ENCODE measurements at places on chromosomes 7 and 10. TPM values are rescaled to one million over a fixed set of nuclear protein-coding genes. Genes with fewer than 3 reads are reported as not detected.
A peak's percentile ranks its signal among the peaks of the same experiment; 100 is the strongest.

RPEL1 gene
- not detected for total RNA-seq

SPDYE2 gene
- total RNA-seq = not detected

ANXA8 gene
- total RNA-seq = 3.0 TPM

NODAL gene
- not detected for total RNA-seq

KLHL7 gene
- 195 TPM for total RNA-seq

SLC29A4 gene
- 2.3 TPM for total RNA-seq

ZNF316 gene
- total RNA-seq = 20.7 TPM

RAPGEF5 gene
- 11.4 TPM for total RNA-seq

- DNase-seq = no peak
These were observed 108.4 kb upstream of the LYZL2 start for GRCh38 chr10:30737931-30738391.

DNA sequence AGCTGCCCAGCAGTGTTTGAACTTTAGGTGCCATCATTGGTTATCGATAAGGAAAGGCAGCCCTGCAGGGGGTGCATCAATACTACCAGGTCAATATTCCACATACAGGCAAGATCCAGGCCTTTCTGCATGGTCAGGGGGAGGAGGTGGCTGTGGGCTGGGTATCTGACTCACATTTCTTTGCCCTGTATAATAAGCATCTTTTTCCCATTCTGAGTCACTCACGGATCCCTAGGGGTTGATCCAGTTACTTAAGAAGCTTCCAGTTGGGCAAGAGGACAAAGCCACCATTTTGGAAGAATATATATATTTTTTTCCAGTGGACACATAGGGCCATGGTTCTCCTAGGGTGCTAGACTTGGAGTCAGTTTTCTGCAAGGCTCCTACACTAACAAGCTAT lies 114.2 kb upstream of the HABP2 start:
- no peak for DNase-seq

- no peak for DNase-seq
These were observed 556.4 kb downstream of the AUTS2 start for GRCh38 chr7:70154521-70155180.

GRCh38 chr7:18866359-18867036 lies 250.9 kb downstream of the TWIST1 start:
- peak; percentile 51 for DNase-seq

DNA sequence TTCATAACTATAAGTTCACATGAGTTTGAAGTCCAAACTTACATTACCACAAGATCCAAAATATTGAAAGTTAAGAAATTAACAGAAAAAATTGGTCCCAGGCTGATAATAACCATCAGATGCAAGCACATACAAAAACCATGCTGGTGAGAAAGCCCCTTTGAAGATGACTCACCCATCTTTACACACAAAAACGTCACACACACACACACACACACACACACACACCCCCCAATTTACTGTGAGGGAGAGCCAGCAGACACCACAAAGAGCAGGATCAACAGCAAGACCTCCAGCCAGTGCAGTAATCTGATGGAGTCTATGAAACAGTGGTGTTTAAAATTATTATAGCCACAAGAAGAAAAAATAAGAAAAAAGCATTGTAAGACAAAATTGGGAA lies 50.1 kb upstream of the DRGX start:
- DNase-seq = no peak

GRCh38 chr7:8277394-8277982 lies 15.5 kb upstream of the ICA1 start:
- no peak for DNase-seq

DNA sequence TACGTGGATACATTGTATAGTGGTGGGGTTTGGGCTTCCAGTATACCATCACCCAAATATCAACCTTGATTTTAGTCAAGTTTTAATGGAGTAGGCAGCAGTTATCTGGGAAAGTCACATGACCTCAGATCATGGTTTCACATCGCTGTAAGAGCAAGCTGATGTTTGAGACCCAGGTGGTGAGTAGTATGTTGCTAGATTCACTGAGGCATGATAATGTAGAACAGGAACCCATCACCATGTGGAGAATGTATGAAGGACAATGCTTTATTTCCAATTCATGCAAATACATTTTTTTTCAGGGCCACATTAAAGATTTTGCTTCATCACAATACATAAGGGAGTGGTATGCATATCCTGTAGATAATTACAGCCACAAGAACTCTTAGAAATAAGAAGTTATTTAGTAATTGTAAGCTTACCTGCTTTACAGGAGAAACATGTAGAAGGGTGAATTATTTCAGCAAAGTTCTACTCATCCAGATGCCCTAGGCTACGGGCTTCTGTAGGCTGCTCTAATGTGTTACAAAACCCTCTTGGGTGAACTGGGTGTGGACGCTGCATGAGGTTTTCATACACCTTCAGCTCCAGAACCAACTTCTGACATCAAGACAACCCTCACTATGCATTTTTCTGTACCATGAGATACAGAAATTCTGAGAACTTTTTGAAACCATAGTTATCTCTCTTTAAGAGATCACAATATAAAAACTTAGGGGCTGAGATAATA lies 27.6 kb upstream of the LAMB4 start:
- no peak for DNase-seq

DNA sequence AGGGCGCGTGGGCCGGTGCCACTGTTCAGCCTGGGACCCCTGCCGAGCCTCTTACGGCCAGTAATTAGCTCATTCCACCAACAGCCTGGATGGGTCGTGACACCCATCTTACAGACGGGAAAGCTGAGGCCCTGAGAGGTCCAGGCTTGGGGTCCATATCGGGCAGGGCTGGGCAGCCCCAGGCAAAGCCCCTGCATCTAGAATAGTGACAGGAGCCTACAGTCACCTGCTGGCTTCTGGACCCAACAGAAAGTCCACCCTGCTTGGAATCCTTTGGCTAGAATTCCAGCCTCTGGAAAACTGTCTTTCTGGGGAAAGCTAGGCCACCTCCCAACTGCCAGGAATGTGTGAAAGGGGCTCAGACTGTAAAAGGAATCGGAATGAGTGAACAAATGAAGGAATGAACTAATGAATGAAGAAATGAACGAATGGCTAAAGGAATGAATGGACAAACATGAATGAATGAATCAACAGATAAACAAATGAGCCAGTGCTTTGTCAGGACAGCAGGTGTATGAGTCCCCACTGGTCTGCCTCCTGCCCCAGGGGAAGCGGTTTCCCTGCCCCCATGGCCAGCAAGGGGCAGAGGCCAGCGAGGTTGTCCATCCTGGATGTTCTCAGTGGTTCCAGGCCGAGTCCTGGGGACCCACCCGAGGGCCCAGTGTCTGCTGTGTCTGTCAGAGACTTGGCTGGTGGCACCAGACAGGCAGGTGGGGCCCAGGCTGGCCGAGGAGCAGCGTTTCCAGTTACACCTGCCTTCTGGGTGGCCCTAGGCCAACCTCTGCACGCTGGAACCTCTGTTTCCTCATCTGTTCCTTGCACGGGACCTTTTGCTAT lies 24.1 kb upstream of the PDGFA start:
- DNase-seq = peak; percentile 21

GRCh38 chr10:80414142-80414895 lies 6.0 kb downstream of the PRXL2A start:
- DNase-seq = no peak

DNA sequence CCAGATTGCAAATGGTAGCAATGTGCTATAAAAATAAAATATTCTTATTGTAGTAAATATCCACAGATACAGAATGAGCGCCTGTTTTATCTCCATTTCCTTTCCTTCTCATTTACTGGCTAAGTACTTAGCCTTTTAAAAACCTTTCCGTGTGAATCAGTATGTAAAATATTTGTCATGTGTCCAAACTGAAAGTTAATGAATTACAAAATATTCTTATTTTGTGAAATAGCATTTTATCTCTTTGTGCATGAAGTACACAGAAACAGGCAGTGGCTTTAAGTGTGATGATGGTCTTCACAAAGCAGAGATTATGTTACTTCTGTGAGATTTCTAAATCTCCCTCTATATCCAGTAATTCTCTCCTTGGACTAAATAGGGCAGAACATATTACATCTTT lies 56.7 kb upstream of the KIAA1217 start:
- DNase-seq = no peak

- no peak for DNase-seq
These were observed 662.6 kb upstream of the MGMT start for GRCh38 chr10:128804411-128804810.

DNA sequence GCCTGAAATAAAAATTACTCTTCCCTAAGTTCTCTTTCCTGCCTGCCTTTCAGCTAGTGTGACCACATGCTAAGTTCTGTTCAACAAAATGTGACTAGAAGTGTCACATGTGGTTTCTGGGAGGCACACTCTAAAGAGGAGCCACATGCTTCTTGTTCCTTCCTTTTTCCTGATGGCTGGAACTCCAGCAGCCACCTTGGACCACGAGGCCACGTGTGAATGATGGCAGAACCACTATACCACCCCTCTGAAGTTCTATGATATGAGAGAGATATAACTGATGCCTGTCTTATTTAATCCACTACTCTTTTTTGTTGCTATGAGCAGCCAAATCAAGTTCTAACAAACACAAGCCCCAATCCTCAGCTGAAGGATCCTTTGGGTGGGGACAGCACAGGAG lies 8.1 kb downstream of the PODXL start:
- DNase-seq = no peak

DNA sequence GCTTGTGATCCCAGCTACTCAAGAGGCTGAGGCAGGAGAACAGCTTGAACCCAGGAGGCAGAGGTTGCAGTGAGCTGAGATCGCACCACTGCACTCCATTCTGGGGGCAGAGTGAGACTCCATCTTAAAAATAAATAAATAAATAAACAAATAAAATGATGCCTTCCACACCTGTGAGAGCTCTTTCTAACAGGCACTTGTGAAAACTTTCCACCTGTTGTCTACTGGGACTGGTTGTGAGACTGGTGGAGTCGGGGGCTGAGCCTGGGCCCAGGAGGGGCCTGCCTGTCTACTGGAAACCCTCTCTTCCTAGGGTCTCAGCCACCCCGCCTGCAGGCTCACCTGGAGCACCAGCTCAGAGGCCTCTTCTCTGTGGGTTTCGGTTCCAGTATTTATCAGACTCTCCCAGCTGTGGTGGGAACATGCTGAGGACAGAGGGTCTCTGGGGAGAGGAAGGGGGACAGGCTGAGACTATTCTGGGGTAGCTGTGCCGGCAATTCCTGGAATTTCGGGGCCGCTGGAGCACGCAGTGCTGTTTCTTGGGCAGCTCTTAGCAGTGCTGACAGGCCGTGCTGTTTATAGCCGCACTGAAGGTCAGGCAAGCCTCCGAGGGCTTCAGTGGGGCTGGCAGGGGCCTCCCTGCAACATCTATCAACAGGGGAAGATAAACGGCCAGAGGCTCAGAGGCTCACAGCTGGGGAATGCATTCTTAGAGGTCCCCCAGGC lies 3.8 kb downstream of the LDB3 start:
- DNase-seq = peak; percentile 84

DNA sequence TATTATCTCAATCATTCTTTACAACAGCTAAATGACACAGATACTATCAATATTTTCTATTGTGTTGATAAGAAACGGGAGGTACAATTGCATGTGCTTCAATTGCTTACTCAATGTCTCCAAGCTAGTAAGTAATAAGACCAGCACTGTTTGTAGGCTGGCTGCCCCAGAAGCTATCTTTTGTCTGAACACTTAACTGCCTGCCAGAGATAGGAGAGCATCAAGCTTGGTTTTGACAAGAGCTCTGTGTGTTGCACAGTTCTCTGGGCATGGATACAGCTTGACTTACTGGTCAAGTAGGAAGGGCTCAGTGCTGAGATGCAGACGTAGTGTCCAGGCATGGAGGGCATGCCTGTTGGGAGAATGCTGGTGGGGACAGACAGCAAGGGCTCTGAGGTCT lies 26.3 kb upstream of the CAPZA2 start:
- no peak for DNase-seq

DNA sequence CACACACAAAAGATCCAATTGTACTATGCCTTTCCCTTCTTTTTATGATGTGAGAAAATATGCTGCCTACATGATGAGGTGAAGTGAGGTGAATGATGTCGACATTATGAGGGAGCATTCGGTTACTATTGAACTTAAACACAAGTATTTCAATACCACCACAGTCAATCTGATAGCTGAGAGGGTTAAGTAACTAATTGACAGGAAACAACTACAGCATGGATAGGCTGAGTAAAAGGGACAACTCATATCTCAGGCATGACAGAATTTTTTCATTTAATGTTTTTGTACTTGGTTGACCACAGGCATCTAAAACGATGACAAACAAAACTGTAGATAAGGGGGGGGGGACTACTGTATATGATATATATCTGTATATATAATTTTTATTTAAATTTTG lies 488.9 kb downstream of the SH2D4B start:
- DNase-seq = no peak

GRCh38 chr7:43761938-43762692 lies 3.6 kb downstream of the BLVRA start:
- no peak for DNase-seq

DNA sequence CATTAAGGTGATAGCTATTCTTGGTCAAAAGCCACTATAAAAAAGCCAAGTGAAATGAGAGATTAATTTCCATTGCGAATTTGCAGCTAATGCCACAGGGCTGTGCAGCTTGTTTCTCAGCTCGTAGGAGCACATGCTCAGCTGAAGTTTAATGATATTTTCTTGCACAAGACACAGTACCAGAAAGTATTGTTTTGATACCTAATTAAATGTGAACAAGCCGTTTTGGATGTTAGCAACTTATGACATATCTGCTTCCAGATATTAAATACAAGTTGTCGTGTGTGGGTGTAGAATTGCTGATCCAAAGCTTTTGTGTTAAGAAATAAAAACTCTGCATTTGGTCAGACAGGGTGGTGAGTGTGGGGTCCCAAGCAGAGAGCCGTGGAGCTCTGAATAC lies 47.2 kb downstream of the ADARB2 start:
- DNase-seq = no peak

- DNase-seq = no peak
These were observed 297.7 kb downstream of the CCDC3 start for GRCh38 chr10:12703813-12704212.

DNA sequence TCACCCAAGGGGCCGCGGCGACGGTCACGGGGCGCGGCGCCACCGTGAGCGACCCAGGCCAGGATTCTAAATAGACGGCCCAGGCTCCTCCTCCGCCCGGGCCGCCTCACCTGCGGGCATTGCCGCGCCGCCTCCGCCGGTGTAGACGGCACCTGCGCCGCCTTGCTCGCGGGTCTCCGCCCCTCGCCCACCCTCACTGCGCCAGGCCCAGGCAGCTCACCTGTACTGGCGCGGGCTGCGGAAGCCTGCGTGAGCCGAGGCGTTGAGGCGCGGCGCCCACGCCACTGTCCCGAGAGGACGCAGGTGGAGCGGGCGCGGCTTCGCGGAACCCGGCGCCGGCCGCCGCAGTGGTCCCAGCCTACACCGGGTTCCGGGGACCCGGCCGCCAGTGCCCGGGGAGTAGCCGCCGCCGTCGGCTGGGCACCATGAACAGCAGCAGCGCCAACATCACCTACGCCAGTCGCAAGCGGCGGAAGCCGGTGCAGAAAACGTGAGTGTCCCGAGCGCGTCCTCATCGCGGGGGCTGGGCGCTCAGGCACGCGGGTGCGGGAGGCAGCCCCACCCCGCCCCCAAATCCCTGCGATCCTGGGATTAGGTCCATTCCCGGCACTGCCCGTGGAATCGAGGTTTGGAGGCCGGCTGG lies 509 bp downstream of the AHR start:
- peak; percentile 78 for DNase-seq

GRCh38 chr7:41729059-41729458 lies 26.2 kb upstream of the INHBA start:
- no peak for DNase-seq
